Left renal pelvis (tissue), 4 donors: ENCODE measurements at places on chromosomes 6 and 20. TPM values are rescaled to one million over a fixed set of nuclear protein-coding genes. Genes with fewer than 3 reads are reported as not detected.

DNA sequence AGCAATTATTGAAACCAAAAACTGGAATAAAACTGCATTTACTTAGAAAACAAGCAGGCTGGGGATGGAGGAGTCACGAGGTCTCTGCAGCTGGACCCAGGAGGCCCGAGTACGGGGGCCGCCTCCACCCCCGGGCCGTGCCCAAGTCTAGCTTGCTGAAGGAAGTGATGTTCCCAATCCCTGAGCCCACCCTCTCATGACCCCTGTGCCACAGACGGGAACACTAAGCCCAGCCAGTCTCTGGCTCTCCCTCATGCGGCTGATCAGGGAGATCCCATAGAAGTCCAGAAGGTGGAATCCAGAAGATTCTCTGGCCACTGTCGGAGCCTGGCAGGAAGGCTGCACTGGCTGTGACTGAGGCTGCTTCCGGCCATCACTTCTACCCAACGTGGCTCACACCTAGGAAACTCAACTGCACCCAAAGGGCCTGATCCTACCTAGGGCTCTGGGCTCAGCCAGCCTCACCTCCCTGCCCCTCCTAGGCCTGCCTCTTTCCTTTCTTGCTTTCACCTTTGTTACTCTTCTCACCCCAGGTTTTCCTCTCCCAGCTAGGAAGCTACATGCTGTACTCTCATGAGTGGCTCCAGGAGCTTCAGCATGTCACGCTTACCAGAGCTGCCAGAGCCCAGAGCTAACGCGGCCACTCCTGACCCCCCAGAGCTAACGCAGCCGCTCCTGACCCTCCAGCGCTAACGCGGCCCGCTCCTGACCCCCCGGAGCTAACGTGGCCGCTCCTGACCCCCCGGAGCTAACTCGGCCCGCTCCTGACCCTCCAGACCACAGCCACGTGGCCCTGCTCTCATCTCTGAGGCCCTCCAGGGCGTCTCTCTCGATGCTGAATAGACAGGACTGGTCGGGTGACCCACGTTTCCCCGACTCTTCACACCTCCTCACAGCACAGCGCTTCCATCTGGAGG is 24.7 kb upstream of the HELZ2 start:
- no peak for DNase-seq

DNA sequence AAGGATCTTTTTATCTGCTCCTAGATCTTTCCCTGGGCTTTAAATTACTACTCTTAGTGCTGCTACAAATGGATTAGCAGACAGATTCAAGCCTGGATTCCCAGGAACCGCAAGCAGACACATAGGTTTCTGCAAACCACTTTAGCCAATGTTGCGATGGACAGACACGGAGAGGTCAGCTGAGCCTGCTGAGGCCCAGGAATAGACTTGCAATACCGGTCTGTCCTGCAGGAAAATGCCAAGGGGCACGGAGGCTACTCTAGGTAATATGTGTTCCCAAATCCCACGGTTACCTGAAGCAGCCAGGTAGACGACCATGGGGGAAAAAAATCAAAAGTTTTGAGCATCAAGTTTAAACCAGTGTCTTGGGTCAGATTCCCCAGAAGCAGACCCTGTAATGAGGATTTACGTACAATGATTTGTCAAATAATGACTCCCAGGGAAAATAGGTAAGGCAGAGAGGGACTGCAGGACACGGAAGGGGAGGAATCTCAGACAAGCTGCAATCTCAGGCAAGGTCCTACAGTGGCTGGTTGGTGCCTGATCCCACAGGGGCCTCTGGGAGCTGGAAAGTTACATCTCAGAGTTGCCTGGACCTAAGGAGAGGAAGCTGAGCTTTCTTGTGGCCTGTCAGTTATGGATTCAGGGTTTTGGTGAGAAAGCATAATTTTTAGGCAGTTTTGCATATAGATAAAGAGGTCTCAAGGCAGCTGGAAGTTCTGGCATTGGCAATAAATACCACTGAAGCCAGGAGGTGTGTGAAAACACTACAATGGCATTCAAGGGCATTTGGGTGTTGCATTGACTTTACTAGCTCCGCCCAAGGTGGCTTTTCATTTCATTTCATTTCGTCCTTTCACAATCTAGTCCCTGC is 12.5 kb downstream of the OTOR start:
- no peak for DNase-seq

- DNase-seq = no peak
Measured at GRCh38 chr6:3937438-3937837, 88.3 kb downstream of the FAM50B start.

SIM1 gene
- polyA plus RNA-seq = 24.9 TPM

DNA sequence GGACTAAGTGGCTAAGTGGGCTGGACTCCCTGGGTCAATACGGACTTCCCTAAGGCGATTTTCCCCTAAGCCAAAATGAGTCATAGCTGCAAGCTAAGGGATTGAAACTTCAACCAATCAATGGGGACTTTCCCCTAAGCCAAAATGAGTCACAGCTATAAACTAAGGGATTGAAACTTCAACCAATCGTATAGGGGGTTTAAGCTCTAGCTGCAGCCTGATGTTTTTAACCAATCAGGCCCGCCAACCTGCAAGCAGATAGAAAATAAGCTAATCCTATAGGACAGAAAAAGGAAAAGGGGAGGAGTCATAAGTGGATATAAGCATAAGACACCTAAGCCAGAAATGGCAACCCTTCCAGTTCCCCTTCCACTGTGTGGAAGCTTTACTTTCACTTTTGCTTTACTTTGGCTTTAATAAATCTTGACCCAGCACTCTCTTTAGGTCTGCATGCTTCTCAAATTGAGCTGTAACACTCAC is 655.0 kb upstream of the HS3ST5 start:
- no peak for DNase-seq

- DNase-seq = no peak
Measured at GRCh38 chr20:3970016-3970415, 45.3 kb downstream of the RNF24 start.

GRCh38 chr6:43075670-43076463 is at the start of gene PTK7:
Gene PTK7, plus strand, starts transcription at chr6:43076314. Its CDS starts 175 bp downstream, at chr6:43076489.
- peak; percentile 79 for DNase-seq

DNA sequence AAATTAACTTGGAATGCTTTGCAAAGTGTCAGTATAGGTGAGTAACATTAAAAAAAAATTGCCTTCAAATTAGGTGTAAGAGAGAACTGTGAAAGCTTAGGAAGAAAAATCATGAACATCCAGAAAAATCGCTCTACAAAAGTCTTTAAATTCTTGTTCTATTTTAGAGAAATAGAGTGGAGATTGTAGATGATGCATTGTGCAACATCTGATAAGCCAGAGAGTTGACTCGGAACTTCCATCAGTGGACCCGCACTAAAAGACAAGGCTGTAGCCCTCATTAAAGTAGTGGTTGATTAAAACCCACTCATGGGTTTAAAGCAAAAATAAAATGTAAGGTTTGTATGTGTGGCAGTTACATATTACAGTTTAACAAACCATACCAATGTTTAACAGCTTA is 35.8 kb downstream of the MAP3K4 start:
- no peak for DNase-seq
